ENCODE measurements at places on chromosomes 3 and 15.

GRCh38 chr3:141412936-141413354, 44.6 kb downstream of the ZBTB38 start:
- no peak for DNase-seq
- peaks cover 41% of the 10 kb centered on the region for H3K36me3 ChIP-seq
- H3K27me3 ChIP-seq: no peaks in the 10 kb centered on the region
- peak overlapping the region; percentile 57 for H3K27ac ChIP-seq
- peaks cover 84% of the 10 kb centered on the region for H3K4me1 ChIP-seq

DNA sequence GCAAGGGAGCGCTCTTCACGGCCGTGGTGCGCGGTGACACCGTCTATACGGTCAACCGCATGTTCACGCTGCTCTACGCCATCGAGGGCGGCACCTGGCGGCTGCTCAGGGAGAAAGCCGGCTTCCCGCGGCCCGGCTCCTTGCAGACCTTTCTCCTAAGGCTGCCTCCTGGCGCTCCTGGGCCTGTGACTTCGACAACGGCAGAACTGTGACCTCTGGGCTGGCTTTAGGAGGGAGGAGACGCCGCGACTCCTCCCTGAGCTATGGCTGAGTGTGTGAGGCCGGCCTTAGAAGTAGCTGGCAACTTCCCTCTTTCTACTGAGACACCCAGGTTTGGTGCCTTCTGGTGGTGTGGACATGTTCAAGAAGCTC, 1.4 kb downstream of the KBTBD13 start:
- peaks cover 25% of the 10 kb centered on the region for H3K27me3 ChIP-seq
- no peak overlapping the region for H3K27ac ChIP-seq
- no peaks in the 10 kb centered on the region for H3K36me3 ChIP-seq
- DNase-seq: peak; percentile 64

GRCh38 chr3:15977090-15977489, 179.3 kb upstream of the ANKRD28 start:
- no peak for DNase-seq
- no peaks in the 10 kb centered on the region for H3K36me3 ChIP-seq
- H3K4me1 ChIP-seq: peaks cover 8% of the 10 kb centered on the region
- no peak overlapping the region for H3K27ac ChIP-seq
- peaks cover 12% of the 10 kb centered on the region for H3K27me3 ChIP-seq
- H3K4me3 ChIP-seq: no peak overlapping the region

DNA sequence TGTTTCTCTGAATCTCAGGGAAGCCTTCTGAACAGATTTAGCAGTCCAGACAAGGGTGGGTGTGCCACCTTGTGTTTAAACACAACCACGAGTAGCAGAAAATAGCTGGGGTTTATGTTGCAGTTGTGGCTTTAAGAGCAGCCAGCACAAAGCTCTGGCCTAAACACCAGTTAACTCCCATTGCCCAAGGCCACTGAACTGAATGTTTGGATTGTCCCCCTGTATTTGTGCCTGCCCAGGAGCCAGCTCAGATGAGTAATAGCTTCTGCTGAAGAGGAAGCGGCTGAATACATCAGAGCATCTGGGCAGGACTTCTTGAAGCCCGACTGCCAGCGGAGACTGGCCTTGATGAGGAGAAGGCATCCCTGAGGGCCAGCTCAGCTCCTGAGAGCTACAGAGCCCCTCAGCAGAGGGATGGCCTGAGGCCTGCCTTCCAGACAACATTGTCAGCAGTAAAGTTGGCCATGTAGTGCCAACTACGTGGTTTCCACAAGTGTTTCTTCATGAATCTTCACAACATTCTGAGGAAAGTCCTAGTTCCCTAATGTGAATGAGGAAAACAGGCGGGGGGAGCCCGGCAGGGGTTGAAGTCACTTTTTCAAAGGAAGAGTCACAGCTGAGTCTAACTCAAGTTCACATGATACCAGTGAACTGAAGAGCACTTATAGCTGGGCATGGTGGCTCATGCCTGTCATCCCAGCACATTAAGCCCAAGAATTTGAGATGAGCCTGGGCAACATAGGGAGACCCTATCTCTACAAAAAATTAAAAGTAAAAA, 65.8 kb upstream of the ZBTB38 start:
- peaks cover 5% of the 10 kb centered on the region for H3K27me3 ChIP-seq
- H3K4me1 ChIP-seq: no peaks in the 10 kb centered on the region
- H3K36me3 ChIP-seq: peaks cover 29% of the 10 kb centered on the region
- H3K4me3 ChIP-seq: no peak overlapping the region
- H3K27ac ChIP-seq: no peak overlapping the region
- DNase-seq: no peak

DNA sequence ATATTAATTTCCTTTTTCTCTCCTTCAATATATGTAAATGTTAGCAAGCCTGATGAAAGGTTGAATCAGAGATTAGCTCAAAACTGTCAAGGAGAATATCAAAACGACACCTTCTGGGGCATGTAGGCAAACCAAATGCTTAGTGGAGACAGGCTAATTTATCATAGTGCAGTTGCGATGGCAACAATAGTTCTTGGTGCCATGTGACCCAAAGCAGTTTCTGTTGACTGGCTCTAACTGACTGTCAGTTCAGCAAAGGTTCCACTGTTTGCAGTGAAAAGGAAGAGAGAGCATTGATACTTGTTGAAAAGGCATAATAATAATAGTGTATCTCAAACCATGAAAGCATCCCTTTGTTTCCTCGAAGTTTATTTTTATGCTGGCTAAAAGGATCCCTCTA, 513.9 kb downstream of the NLGN1 start:
- no peak overlapping the region for H3K4me3 ChIP-seq
- peaks cover 31% of the 10 kb centered on the region for H3K4me1 ChIP-seq
- DNase-seq: no peak
- no peak overlapping the region for H3K27ac ChIP-seq
- H3K36me3 ChIP-seq: no peaks in the 10 kb centered on the region

- DNase-seq: no peak
- peaks cover 5% of the 10 kb centered on the region for H3K36me3 ChIP-seq
- no peak overlapping the region for H3K27ac ChIP-seq
- H3K27me3 ChIP-seq: no peaks in the 10 kb centered on the region
These were observed 225.4 kb downstream of the CTNNB1 start for GRCh38 chr3:41424543-41425300.

DNA sequence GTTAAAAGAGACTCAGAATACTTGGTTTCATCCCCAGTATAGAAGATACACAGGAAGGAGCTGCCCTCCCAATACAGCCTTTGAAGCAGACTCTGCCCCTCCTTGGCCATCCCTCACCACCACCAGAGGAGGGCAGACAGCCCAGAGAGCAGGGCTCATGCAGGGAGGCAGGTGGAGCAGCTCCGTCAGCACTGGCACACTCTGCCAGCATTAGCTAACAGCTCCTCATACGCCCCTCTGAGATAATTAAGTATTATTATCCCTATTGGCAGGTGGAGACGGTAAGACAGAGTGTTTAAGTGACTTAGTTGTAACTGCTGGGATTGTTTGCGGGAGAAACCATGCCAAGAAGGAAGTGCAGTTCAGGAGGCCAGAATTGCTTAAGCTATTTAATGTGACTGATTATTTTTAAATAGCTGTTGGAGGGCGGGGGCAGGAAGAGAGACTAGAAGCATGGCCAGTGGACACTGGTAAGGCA, 434.0 kb downstream of the EPHB1 start:
- H3K4me1 ChIP-seq: peaks cover 18% of the 10 kb centered on the region
- H3K27me3 ChIP-seq: no peaks in the 10 kb centered on the region
- H3K4me3 ChIP-seq: no peak overlapping the region
- H3K36me3 ChIP-seq: peaks cover 15% of the 10 kb centered on the region
- no peak for DNase-seq

DNA sequence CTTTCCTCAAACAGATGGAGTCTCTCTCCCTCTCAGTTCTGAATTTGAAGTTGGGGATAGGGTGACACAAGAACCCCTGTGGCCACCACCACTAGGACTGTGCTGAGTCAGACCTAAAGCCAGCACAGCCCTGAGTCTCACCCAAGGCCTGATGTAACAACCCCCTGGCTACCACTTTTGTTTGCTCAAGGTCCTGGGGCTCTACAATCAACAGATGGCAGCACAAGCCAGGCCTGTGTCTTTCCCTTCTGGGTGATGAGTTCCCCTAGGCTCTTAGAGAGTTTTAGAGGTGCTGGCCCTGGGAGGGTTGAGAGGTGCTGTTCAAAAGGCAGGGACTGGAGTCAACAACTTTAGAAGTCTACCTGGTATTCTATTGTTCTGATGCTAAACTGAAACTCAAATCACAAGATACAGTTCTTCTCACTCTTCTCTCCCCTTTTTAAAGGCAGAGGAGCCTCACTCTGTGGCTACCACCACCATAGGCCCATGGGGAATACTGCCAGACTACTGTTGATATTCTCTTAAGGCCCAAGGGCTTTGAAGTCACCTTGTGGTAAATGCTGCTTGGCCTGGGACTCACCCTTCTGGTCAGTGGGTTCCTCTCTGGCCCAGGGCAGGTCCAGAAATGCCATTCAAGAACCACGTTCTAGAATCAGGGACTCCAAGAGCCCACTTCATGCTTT, 6.5 kb downstream of the OR5K4 start:
- DNase-seq: no peak
- peak overlapping the region; percentile 31 for H3K4me3 ChIP-seq
- no peaks in the 10 kb centered on the region for H3K4me1 ChIP-seq
- no peaks in the 10 kb centered on the region for H3K27me3 ChIP-seq
- no peak overlapping the region for H3K27ac ChIP-seq

DNA sequence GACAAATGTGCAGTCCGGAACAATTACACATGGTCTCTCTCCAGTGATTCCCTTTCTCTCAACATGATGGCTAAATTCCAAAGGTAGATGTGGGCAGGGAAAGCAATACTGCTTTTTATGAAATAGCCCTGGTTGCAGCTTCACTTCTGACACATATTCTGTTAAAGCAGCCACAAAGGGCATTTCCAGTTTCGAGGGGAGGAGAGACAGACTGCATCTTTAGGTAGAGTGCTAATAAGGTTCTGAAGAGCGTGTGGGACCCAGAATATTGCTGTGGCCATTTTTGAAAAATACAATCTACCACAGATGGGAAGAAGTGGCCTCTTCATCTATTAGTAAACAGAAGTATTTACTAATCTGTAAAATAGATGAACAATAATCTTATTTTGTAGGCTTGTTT, 139.3 kb upstream of the PEX5L start:
- H3K4me1 ChIP-seq: peaks cover 5% of the 10 kb centered on the region
- H3K4me3 ChIP-seq: no peak overlapping the region
- H3K27ac ChIP-seq: no peak overlapping the region
- no peaks in the 10 kb centered on the region for H3K27me3 ChIP-seq
- no peaks in the 10 kb centered on the region for H3K36me3 ChIP-seq

GRCh38 chr15:29770796-29771195, 51.5 kb downstream of the TJP1 start:
- H3K27ac ChIP-seq: no peak overlapping the region
- H3K4me3 ChIP-seq: no peak overlapping the region
- no peaks in the 10 kb centered on the region for H3K4me1 ChIP-seq
- H3K27me3 ChIP-seq: no peaks in the 10 kb centered on the region
- peaks cover 52% of the 10 kb centered on the region for H3K36me3 ChIP-seq

- DNase-seq: no peak
- no peaks in the 10 kb centered on the region for H3K27me3 ChIP-seq
- no peaks in the 10 kb centered on the region for H3K36me3 ChIP-seq
- H3K27ac ChIP-seq: no peak overlapping the region
- H3K4me3 ChIP-seq: no peak overlapping the region
These were observed 312.5 kb upstream of the ZNF385D start for GRCh38 chr3:22063500-22063899.

GRCh38 chr3:119013951-119014350, 20.7 kb downstream of the IGSF11 start:
- H3K4me3 ChIP-seq: no peak overlapping the region
- H3K4me1 ChIP-seq: peaks cover under 1% of the 10 kb centered on the region
- no peak overlapping the region for H3K27ac ChIP-seq

- DNase-seq: no peak
- H3K4me1 ChIP-seq: no peaks in the 10 kb centered on the region
- no peak overlapping the region for H3K4me3 ChIP-seq
- peaks cover 12% of the 10 kb centered on the region for H3K27me3 ChIP-seq
These were observed 219.0 kb upstream of the ONECUT1 start for GRCh38 chr15:53009093-53009492.

GRCh38 chr3:124570232-124570631, 160.0 kb upstream of the UMPS start:
- no peak overlapping the region for H3K27ac ChIP-seq
- peaks cover 17% of the 10 kb centered on the region for H3K27me3 ChIP-seq
- H3K4me1 ChIP-seq: peaks cover 4% of the 10 kb centered on the region
- no peaks in the 10 kb centered on the region for H3K36me3 ChIP-seq

DNA sequence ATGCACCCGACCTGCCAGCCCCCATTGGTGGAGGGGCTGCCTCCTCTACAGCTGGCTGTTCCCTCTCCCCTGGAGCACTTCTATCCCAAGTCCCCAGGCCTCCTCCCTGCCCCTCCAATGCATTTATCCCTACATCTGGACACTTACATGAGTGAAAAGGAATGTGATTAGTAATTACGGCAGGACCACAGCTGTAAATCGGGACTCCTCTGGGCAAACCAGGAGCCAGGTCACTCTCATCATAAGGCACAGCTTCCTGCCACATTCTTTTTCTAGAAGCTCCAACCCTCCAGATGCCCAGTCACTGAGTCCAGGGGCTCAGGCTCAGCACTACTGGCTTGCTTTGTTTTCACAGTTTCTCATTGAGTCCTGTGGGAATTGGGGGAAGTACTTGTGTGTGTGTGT, 54.3 kb downstream of the IL20RB start:
- peaks cover 5% of the 10 kb centered on the region for H3K27me3 ChIP-seq
- H3K4me1 ChIP-seq: peaks cover 38% of the 10 kb centered on the region
- no peak overlapping the region for H3K4me3 ChIP-seq
- DNase-seq: no peak

DNA sequence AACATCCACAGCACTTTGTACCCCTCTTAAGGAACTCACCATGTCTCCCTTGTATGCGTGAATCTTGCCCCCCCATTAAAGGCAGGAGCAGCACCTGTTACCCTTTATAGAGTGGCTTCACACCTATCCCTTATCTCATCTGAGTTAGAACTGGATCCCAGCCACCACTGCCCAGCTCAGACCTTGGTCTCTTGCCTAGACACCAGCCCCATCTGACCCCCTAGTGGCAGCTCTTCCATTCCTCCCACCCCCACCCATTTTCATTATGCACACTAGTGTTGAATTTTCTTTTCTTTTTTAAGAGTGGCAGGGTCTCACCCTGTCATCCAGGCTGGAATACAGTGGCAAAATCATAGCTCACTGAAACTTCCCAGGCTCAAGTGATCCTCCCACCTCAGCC, 3.2 kb upstream of the ZFYVE19 start:
- H3K4me3 ChIP-seq: no peak overlapping the region
- peaks cover 51% of the 10 kb centered on the region for H3K4me1 ChIP-seq
- H3K27ac ChIP-seq: no peak overlapping the region
- peaks cover 23% of the 10 kb centered on the region for H3K36me3 ChIP-seq
- no peak for DNase-seq

All from nephron progenitor cell (in vitro differentiated cells).